IPS DF 6.9 (cell line): ENCODE measurements at places on chromosomes 7 and 10.

DNA sequence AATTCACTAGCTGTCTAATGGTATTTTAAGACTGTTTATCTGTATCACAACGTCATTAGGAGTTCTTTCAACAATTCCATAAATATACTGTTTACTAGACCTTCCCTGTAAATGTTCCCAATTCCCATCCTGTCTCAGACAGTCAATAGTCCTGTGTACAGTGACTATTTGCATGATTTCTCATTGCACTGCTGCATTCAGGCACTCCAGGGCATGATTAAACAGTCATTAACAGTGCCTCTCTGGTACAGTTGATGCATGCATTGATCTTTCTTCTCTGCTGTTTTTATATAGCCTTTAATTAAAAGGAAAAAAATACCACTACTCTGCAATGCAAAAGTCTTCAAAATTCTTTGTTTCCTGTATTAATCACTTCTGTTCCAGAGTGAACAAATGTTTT lies 51.5 kb upstream of the MTURN start:
- H3K27me3 ChIP-seq = no peaks in the 10 kb centered on the region
- H3K36me3 ChIP-seq = peaks cover 3% of the 10 kb centered on the region; the same call in 1 of the 2 replicates
- H3K27ac ChIP-seq = no peak overlapping the region
- no peaks in the 10 kb centered on the region for H3K4me1 ChIP-seq

DNA sequence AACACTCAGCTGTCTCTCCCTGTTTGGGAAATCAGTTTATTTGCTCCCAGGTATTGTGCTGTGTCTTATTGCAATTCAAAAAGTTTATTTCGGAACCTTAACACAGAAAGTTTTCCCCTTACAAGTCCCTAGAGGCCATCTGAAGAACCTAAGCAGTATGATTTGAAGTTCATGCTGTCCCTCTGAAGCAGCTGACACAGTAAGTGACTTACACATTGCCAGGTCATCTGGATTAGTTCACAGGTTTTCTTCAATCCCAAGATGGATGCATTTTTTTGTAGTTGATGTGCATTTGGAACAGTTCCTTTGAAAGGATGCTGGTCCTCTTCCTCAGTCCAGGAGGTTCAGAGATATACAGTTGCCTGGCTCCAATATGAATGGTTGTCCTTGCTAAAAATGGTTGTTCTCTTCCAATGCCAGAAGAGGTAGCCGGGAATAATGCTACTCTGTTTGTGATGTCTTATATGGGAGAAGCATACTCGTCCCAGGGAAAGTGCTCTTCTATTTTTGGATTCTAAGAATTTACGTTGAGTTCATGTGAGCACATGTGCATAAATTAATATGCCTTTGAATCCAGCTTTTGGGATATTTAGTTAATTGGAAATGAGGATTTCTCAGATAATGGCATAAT lies 183.5 kb upstream of the PHYHIPL start:
- no peaks in the 10 kb centered on the region for H3K27me3 ChIP-seq
- H3K36me3 ChIP-seq = no peaks in the 10 kb centered on the region
- no peak overlapping the region for H3K4me3 ChIP-seq
- no peak overlapping the region for H3K27ac ChIP-seq
- no peak for DNase-seq

- H3K27ac ChIP-seq = no peak overlapping the region
- no peaks in the 10 kb centered on the region for H3K27me3 ChIP-seq
- H3K36me3 ChIP-seq = no peaks in the 10 kb centered on the region; the same call in 1 of the 2 replicates
- no peak overlapping the region for H3K4me3 ChIP-seq
- H3K4me1 ChIP-seq = peaks cover 3% of the 10 kb centered on the region; the same call in 1 of the 2 replicates
- DNase-seq = no peak
These were observed 133.4 kb downstream of the MACC1 start for GRCh38 chr7:20083781-20084180.

- DNase-seq = no peak
- no peak overlapping the region for H3K4me3 ChIP-seq
- no peaks in the 10 kb centered on the region for H3K27me3 ChIP-seq
- no peaks in the 10 kb centered on the region for H3K4me1 ChIP-seq
These were observed 191.4 kb upstream of the SVIL start for GRCh38 chr10:29826221-29826620.

DNA sequence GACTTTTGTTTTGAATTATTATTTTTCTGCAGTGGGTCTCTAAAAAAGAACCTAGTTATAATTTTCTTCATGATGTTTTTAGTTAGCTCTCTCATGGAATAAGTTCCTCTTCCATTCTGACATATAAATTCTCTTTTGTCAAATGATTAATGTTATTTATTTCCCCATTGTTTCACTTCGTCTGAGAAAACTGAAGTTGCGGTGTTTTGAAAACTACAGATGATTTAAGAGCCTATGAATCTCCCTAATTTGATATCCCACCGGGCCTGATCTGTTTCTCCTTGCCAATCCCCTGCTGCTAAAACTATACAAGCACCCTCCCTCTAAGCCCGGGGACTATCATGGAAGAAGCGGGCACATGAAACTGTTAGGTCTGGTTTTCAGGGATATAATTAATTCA lies 41.4 kb downstream of the HTR7 start:
- H3K36me3 ChIP-seq = no peaks in the 10 kb centered on the region
- H3K27ac ChIP-seq = no peak overlapping the region
- H3K4me1 ChIP-seq = no peaks in the 10 kb centered on the region
- H3K27me3 ChIP-seq = no peaks in the 10 kb centered on the region
- DNase-seq = no peak

DNA sequence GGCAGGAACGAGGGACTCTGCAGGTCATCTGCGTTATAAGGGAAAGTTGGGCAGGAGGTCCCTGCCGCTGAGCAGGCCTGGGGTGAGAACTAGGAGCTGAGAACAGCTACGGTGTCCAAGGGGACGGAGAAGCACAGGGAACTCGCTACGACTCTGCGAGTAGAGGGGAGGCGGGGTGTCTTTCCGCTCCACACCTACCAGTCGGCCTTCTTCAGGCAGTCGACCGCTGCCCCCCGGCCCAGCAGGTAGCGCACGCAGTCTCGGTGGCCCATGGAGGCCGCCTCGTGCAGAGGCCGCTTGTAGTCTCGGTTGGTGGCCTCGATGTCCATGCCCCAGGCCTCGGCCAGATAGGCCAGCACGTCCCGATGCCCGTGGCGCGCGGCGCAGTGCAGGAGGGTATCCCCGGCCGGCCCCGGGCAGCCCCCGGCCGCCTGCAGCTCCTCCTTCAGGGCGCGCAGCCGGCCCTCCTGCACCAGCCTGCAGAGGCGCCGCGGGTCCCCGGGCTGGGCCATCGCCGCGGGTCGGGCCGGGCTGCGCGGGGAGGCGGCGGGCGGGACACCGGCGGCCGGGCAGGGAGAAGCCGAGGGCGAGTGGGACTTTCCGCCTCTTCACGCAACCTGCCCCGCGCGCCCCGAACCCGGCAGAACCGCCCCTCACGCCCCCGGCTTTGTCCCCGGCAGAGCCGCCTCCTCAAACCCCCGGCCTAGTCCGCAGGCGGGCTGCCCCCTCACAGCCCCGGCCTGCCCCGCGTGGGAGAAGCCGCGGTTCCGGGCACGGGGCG lies 660 bp downstream of the ANKRD16 start:
- H3K4me3 ChIP-seq = peak overlapping the region; percentile 86; the same call in 1 of the 2 replicates
- no peaks in the 10 kb centered on the region; the same call in 1 of the 2 replicates for H3K4me1 ChIP-seq
- H3K27ac ChIP-seq = no peak overlapping the region
- H3K27me3 ChIP-seq = no peaks in the 10 kb centered on the region
- DNase-seq = no peak
- peaks cover 8% of the 10 kb centered on the region; the same call in 1 of the 2 replicates for H3K36me3 ChIP-seq

DNA sequence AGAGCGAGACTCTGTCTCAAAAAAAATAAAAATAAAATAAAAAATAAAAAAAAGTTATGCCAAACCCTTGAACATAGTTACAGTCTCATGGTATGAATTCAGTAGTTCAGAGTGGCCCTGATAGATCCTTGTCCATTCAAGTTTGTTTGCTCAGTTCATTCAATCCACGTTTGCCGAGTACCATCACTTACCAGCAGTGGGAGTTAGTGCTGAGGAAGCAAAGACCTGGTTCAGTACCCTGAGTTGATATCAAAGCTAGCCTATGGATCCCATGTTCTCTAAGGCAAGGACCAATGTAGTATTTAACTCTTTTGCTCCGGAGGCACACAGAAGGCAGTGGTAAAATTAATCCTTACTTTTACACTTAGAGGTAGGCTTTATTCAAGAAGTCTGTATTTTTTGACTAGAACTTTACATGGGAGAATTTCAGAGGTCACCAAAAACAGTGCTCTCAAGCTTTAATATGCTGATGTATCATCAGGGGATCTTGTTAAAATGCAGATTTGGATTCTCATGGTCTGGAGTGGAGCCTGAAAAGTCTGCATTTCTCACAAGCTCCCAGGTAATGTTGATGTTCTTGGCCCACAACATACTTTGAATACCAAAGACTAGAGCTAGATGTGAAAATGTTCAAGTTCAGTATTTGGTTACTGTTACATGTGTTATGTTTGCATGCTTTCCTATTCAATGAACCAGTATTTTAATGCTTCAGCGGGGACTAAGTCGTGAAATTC lies 38.1 kb upstream of the HBP1 start:
- H3K4me3 ChIP-seq = no peak overlapping the region
- peaks cover 2% of the 10 kb centered on the region; the same call in 1 of the 2 replicates for H3K4me1 ChIP-seq
- no peaks in the 10 kb centered on the region for H3K36me3 ChIP-seq
- H3K27me3 ChIP-seq = no peaks in the 10 kb centered on the region
- no peak overlapping the region for H3K27ac ChIP-seq
- no peak for DNase-seq

DNA sequence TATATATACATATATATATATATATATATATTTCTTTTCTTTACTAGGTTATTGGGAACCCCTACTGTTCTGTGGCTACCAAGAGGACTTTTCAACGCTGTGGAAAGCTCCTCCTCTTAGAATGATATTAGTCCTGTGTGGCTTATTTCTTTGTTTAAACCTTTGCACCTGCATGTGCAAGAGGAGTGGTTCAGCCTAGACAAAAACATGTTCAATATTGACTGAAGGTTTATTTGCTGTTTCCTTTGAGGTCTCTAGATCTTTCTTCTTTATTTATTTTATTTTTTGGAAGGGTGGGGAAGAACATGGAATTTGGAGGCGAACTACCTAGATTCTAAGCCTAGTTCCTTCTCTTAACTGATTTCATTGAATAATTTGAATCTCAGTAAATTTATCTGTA lies 118.1 kb downstream of the GNAT3 start:
- no peaks in the 10 kb centered on the region for H3K36me3 ChIP-seq
- DNase-seq = no peak
- H3K27me3 ChIP-seq = no peaks in the 10 kb centered on the region
- H3K4me1 ChIP-seq = no peaks in the 10 kb centered on the region

DNA sequence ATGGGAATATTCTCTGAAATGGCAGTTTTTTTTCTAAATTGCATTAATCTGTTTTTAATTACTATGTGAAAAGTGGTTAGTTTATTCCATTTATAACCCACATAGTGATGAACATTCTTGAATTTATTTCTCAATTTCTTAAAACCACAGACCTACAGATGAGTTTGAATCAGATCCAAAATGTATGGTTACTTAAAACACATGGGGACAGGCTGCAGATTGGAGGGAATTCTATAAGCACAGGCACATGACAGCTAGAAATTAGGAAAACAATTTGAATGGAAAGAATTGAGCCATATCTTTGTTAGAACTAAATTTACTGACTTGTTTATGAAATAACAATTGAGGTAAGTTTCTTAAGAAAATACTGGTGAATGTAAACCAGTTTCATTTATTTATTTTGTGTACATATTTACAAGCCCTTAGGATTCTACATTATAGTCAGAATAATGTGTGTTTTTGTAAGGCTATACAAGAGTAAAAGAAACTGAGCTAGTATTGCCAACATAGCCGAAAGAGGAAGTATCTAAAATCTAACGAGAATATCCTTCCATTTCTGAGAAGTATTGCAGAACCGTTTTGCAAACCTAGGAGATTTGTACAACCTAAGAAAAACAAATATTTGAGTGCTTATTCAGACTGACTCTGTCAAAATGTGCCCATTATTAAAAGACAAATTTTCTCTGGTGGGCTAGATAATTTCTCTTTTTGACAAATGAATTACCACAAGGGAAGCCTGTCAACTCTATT lies 434.3 kb upstream of the SEMA3D start:
- no peak overlapping the region for H3K27ac ChIP-seq
- no peak for DNase-seq
- H3K4me1 ChIP-seq = no peaks in the 10 kb centered on the region
- no peaks in the 10 kb centered on the region for H3K27me3 ChIP-seq
- no peaks in the 10 kb centered on the region for H3K36me3 ChIP-seq

GRCh38 chr7:139571190-139571589 lies 47.7 kb downstream of the CLEC2L start:
- H3K4me1 ChIP-seq = peaks cover 5% of the 10 kb centered on the region; the same call in 1 of the 2 replicates
- H3K27me3 ChIP-seq = no peaks in the 10 kb centered on the region
- no peak for DNase-seq
- no peak overlapping the region for H3K4me3 ChIP-seq

DNA sequence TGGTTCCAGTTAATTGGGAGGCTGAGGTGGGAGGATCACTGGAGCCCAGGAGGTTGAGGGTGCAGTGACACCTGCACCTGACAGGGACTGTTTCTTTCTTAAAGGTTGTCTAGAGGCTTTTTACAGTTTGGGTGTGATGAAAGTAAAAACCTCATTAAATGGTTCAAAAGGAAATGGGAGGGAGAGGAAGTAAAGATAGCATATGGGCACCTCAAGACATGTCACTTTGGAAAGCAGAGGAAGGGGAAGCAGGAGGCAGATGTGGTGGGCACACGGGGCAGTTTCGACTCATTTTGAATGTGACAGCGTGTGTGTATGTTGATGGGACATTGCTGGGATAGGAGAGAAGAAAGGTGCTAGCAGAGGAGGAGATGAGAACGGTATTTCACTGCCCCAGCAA lies 203.1 kb downstream of the MLLT10 start:
- H3K36me3 ChIP-seq = peaks cover 12% of the 10 kb centered on the region; the same call in 1 of the 2 replicates
- H3K4me1 ChIP-seq = no peaks in the 10 kb centered on the region
- H3K4me3 ChIP-seq = no peak overlapping the region
- H3K27ac ChIP-seq = no peak overlapping the region
- DNase-seq = no peak
- H3K27me3 ChIP-seq = no peaks in the 10 kb centered on the region

- no peak for DNase-seq
- no peak overlapping the region for H3K27ac ChIP-seq
- no peak overlapping the region for H3K4me3 ChIP-seq
- no peaks in the 10 kb centered on the region for H3K36me3 ChIP-seq
- H3K4me1 ChIP-seq = 0 out of 2 replicates have a peak, but pooled peaks cover 2% of the 10 kb centered on the region
These were observed 234.5 kb upstream of the TCF7L2 start for GRCh38 chr10:112715581-112715980.

DNA sequence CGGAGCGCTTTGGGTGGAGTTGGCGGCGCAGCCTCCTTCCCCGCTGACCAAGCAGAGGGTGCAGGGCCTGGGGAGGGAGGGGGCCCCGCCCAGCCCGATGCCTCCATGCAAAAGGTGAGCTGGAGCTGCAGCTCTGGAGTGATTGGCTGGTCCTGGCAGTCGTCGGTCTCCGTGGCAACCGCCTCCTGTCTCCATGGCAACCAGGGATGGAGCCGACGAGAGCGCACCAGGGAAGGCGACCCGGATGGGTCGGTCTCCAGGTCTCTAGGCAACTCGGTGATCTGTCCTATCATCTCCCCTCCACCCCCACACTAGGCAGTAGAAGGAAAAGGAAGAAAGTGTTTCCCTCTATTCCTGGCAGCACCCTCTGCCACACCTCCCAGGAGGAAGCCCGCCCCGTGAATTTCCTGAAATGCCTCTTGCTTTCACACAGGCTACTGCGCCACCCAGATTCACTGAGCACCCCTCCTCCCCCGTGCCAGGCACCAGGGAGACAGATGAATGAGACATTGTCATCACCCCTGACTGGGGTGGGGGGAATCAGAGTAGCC lies 647 bp upstream of the NACAD start:
- peaks cover 5% of the 10 kb centered on the region for H3K4me1 ChIP-seq
- H3K27me3 ChIP-seq = no peaks in the 10 kb centered on the region
- H3K4me3 ChIP-seq = peak overlapping the region; percentile 64; the same call in 1 of the 2 replicates
- DNase-seq = peak; percentile 75
- H3K27ac ChIP-seq = no peak overlapping the region
- H3K36me3 ChIP-seq = no peaks in the 10 kb centered on the region
